NCI-H1930 (cell line): ENCODE measurements at places on chromosomes 11 and 22.

GRCh38 chr11:78499971-78500370, 74.7 kb downstream of the NARS2 start:
- no peak for DNase-seq

DNA sequence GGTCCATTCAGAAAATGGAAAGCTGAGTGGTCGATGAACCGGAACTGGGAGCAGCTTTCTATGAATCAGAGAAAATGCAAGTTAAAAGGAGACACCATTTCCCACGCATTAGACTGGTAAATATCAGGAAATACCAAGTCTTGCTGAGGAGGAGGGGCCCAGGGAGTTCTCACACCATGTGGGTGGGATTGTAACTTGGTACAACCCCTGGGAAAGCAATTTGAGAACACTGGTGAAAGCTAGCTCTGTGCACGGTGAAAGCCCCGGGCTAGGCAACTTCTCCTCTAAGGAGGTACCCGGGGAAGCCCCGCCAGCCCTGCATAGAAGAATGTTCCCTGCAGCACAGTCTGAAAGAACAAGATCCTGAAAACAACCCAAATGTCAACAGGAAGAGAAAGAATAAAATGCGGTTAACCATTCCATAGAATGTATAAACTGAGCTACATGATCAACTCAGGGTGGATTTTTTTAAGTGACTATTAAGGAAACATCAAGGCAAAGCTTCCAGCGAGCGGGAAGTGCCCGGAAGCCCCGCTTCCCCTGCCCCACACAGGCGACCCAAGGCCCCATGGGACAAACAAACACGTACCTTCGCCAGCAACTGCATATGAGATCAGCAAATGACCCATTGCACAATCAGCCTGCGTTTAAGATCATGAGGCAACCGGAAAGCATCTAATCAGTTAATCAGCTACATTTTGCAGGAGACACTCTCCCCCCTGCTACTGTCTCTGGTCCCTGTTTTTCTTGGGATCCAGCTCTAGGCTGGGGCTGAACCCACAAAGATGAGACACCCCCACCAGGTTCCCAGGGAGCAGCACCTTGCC, 11.3 kb downstream of the SHANK2 start:
- DNase-seq = no peak

DNA sequence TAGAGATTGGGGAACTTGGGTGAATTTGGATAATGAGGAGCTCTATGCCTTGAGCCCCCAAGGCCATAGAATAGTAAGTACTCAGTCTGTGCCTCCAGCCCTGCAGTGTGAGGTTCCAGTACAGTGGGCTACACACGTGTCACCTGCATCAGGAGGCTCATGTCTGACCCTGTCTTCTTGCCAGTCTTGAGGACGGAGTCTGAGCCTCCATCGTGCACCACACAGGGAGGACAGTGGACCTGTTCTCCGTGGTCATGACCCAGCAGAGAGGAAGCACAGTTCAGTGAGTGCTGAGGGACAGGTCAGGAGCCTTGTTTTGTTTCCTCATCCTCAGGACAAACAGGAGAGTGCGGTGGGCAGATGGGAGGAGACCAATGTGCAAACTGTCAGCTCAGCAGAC, 30.8 kb downstream of the RPS13 start:
- DNase-seq = no peak

DNA sequence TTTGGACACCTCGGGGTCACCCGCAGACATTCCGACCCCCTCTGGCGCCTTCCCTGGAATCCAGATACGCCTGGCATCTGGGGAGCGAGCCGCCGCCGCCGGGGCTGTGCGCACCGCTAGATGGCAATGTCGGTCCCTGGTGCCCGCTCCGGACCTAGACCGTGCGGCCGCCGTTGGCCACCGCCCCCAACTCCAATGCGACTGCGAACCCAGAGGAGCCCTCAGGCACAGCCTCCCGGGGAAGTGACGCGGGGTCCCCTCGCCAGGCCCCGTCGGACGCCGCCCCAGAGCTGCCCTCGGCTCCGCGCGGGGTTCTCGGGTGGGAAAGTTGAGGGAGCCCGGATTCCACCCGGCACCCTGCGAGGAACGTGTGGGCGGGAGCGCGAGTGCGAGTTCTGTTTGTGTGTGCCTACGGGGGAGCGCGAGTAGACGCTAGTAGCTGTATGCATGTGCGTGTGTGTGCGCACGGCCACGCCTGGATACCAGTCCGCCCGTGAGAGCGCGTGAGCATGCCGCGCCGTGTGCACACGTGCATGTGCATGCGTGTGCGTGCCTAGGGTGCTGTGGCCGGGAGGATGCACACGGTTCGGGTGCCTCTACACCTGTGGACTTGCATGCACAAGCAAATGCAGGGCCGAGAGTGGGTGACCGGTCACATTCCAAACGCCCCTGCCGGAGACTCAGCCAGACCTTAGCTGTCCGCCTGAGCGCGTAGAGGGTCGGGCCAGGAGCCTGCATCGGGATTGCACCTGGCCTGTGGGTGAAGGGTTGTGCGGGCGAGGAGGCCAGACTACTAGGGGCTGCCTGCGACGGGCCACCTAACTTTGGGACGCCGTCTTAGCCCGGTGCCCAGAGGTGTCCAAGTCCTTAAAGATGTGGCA, 1.9 kb downstream of the CHRM4 start:
- DNase-seq = peak; percentile 71

DNA sequence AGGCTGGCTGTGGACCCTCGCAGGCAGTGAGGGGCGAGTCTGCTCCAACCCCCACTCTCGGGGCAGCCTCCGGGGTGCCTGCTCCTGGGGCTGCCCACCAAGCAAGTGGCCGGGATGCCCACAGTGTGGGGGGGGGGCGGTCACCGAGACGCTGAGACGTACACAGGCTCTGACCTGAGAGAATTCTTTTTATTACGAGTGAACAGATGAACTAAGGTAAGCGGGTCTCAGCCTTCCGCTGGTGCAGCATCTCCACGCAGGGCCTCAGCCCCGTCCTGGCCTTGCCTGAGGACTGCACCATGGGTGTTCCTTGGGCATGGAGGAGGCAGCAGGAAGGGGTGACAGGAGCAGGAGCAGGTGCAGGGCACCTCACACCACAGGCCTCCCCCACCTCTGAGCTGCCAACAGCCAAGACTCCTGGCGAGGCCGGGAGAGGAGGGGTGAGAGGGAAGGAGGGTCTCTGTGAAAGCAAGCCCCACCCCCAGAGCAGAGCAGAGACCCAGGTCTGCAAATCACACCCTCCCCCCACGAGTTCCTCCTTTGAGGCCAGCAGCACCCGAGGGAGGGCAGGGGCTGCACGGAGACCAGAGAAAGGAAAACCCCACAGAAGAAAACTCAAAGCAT, 17.2 kb downstream of the MOB2 start:
- DNase-seq = no peak

GRCh38 chr11:102343809-102344208, 3.2 kb upstream of the BIRC2 start:
- DNase-seq = no peak
